ENCODE measurements at places on chromosomes 4 and X. TPM values are rescaled to one million over a fixed set of nuclear protein-coding genes. Genes with fewer than 3 reads are reported as not detected.

INTS6L gene
- total RNA-seq: 32.5 TPM

F9 gene
- total RNA-seq: not detected

LRIT3 gene
- total RNA-seq: 0.20 TPM

TLR3 gene
- total RNA-seq: 1.7 TPM

TNMD gene
- total RNA-seq: not detected

CXXC4 gene
- not detected for total RNA-seq

SSX2 gene
- total RNA-seq: not detected

IQCM gene
- not detected for total RNA-seq

GRCh38 chr4:101279377-101279871 lies 67.9 kb downstream of the PPP3CA start:
- no peak for DNase-seq

DNA sequence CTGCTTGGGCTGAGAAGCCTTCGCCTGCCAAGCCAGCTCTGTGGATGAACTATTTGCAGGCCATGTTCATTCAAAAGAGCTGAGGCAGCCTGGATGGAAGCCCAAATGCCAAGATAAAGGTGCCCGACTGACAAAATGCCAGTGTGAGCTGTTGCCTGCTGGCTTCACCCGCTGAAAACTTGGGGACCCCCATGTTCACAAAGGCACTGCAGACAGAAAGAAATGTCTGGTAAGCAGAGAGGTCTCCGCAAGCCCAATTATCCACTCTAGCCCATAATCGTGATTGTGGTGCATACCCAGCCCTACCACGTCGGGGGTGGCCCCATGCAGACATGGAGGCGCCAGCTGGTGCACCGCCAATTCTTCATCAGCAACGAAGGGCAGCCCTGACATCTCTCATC lies 13.0 kb upstream of the SMIM20 start:
- DNase-seq: no peak

DNA sequence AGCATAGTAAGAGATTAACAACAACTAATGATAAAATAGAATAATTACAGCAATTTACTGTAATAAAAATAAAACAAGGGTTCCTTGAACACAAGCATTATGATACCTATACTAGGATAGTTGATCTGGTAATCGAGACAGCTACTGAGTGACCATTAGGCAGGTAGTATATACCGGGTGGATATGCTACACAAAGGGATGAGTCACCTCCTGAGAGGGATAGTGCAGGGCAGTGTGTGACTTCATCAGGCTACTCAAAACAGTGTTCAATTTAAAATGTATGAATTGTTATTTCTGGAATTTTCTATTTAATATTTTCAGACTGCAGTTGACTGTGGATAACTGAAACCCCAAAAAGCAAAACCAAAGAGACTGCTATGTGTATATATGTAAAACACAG lies 9.7 kb upstream of the ANTXR2 start:
- DNase-seq: no peak

DNA sequence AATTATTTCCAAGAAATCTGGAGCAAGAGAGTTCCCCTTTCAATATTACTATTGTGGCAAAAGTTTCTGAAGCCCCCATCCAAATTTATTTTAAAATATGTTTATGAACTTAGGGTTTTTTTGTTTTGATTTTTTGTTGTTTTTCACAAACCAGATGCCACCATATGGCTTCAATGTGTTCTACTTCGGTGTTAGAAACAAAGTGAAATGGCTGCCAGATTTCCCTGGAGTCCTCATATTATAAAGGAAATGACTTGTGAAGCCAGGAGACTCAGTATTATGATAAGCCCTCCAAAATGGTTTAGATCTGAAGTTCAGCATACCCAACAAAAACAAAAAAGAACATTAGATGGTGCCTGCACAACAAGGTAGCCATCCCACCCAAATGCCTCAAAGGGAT lies 154.2 kb upstream of the SPANXC start:
- DNase-seq: no peak

DNA sequence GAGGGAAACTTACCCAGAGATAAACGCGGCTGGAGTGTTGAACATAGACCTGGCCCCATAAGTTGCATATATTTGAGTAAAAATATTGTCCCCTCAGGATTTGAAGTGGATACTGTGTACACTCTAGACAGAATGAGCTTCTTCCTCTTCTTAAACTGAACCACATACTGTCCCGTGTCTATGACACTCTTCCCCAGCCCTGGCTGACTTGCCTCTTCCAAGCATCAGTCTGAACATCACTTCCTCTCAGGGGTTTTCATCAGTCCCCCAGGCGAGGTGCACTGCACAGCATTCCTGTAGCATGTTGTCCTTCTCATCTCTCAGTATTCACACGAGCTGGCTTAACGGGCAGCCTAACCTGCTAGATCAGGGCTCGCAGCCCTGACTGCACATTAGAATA lies 80.5 kb upstream of the TMEM150C start:
- DNase-seq: no peak

DNA sequence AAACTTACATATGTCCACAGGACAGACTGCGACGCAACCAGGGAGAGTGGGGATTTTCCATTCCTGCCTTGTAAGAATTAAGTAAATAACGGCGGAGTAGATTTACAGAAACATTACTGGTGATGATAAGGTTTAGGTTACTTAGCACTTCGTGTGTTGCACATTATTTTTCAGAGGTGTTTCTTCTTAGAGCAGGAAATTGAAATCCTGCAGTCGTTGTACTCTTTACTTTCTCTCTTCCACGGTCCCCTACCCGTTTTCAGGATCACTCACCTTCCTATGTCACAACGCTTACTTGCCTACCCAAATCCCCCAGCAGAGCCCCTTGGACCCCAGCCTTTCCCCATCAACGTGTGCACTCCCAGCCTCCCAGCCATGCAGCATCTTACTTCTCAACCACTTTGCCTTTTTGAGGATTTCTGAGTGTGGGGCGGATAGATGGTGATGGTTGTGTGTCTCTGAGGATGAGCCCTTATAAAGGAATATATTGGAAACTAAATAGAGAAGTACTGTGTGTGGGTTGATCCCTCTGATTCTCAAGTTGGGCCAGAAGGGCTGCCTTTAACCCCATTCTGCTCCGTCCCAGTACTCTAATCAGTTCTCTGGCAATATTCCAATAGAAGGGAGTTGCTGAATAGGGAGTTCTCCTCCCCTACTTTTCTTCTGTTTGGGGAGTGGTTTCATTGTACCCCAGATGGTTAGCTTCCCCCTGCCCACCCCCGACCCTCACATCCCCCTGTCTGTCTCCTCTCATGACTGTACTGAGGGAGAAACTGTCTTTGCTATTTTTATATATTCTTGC lies 1.6 kb downstream of the MID2 start:
- DNase-seq: no peak

GRCh38 chr4:131302108-131302507 lies 1847.0 kb upstream of the PCDH10 start:
- no peak for DNase-seq

GRCh38 chr4:25098964-25099891 lies 61.0 kb downstream of the SEPSECS start:
- no peak for DNase-seq

DNA sequence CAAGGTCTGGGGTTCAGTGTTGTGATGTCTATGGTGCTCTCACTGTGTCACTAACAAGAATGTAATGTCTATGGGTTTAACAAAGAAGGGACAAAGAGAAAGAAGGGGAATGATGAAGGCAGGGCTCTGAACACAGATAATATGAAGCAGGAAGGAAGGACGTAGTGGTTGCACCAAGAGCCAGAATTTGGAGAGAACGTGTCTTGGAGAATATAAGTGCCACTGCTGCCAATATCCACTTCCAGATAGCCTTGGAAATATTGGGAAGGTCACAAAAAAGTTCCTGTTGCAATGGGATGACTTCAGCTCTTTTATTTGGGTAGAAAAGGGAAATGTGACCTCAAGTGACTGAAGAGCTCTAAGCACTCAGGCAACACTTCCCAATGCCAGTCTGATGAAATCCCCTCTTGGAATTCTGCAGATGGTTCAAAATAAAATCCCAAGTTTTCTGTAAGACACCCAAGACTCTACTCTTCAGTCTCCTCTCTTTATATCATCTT lies 131.8 kb downstream of the PRKX start:
- no peak for DNase-seq

GRCh38 chrX:133983974-133984845 lies 1.2 kb downstream of the GPC3 start:
- no peak for DNase-seq

- no peak for DNase-seq
Observed at GRCh38 chrX:37745835-37746217, 34.0 kb upstream of the CYBB start.

GRCh38 chr4:126992910-126993309 lies 639.8 kb upstream of the INTU start:
- no peak for DNase-seq

GRCh38 chr4:157320092-157320491 lies 99.6 kb downstream of the GRIA2 start:
- no peak for DNase-seq

GRCh38 chrX:126137899-126138298 lies 28.2 kb downstream of the DCAF12L2 start:
- no peak for DNase-seq

DNA sequence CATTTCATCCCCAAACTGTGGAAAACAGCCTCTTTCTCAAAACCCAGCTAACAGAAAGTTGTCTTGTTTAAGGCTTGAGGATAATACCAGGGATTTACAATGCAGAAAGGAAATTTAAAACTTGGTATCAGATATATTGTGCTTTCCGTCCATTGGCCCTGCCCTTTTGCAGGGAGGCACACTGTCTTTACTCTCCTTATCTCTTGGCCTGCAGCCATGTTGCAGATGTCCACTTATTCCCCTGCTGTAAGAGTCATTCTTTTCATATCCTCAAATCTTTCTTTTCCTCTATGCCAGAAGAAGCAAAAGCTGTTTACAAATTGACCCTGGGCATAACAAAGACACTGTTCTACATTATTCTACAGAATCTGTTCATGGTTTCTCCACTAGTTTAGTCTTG lies 75.6 kb upstream of the DYNLT3 start:
- no peak for DNase-seq

DNA sequence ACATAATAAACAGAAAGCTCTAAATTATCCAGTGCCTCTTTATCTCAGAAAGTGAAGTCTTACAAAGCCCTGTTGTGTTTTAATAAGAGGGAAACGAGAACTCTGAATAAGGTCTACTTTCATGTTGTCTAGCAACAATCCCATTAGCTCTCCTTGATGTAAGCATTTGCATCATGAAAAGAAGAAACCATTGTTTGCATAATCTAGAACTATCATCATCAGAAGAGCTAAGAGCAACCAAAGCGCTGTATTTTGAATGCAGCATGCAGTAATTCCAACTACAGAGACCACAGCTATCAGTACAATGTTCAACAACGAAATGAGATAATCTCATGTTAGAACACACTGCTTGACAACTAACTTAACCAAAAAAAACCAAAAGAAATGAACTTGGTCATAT lies 257.1 kb downstream of the CAMK2D start:
- DNase-seq: no peak

DNA sequence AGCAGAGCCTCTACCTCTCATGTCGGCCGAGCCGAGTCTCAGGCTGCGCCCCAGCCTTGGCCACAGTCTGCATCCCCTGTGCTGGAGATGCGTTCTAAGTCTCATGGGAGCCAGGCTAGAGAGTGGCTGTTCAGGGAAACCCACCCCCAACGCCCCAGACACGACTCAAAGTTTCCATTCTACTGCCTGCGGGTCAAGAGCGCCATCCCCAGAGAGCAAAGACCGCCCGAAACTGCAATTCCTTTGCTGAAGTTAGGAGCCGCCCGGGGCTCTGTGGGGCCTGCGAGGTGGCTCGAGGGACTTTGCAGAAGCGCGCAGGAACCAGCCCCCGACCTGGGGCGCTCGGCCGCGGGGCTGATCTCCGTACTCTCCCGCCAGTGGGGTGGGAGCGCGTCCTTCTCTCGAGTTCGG lies 10.0 kb upstream of the ELF4 start:
- no peak for DNase-seq

GRCh38 chr4:180664766-180665368 lies 1578.3 kb upstream of the TENM3 start:
- peak; percentile 72 for DNase-seq

Measured in activated CD4-positive, alpha-beta T cell treated with anti-CD3 and anti-CD28 coated beads, Interleukin-2, amount 10 ng/mL, durations not matched to agents 7 days and 5 days (primary cell).